ENCODE measurements at places on chromosomes 7 and 10. TPM values are rescaled to one million over a fixed set of nuclear protein-coding genes. Genes with fewer than 3 reads are reported as not detected.

SP4 gene
- total RNA-seq = 3.9 TPM

OPALIN gene
- total RNA-seq = not detected

RAPGEF5 gene
- 42.2 TPM for total RNA-seq

DLX5 gene
- total RNA-seq = not detected

SLC26A3 gene
- 973 TPM for total RNA-seq

PLXDC2 gene
- total RNA-seq = 12.5 TPM

INA gene
- 1.4 TPM for total RNA-seq

ASB10 gene
- not detected for total RNA-seq

GHRHR gene
- not detected for total RNA-seq

BEND7 gene
- total RNA-seq = 19.2 TPM

TCAF1 gene
- 44.9 TPM for total RNA-seq

CLEC2L gene
- total RNA-seq = not detected

GRCh38 chr10:97937928-97938327, 88.3 kb downstream of the GOLGA7B start:
- no peak for DNase-seq

- DNase-seq = no peak
Observed at GRCh38 chr10:67917679-67918078, 33.2 kb downstream of the SIRT1 start.

GRCh38 chr7:93092757-93093370, 24.9 kb downstream of the SAMD9 start:
- no peak for DNase-seq

DNA sequence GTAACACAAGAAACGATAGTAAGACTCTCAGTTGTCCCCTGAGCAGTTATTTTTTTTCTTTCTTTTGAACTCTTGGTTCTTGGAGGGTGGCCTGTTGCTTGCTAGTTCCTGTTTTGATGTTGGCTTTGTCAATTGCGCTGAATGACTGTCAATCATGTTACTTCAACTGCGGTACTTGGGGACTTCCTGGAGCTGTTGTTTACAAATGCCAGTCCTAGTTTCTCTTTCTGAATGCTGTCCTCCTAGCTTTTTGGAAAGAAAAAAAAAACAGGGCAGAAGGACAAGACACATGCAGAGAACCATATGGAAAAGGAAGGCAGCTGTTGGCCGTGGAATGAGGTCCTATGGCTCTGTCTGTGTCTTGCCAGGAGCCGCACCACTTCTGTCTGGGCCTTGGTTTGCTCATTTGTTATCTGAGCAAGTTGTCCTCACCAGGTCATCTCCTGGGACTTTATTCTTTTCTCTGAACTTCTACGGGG, 7.0 kb upstream of the PDCD4 start:
- DNase-seq = no peak

DNA sequence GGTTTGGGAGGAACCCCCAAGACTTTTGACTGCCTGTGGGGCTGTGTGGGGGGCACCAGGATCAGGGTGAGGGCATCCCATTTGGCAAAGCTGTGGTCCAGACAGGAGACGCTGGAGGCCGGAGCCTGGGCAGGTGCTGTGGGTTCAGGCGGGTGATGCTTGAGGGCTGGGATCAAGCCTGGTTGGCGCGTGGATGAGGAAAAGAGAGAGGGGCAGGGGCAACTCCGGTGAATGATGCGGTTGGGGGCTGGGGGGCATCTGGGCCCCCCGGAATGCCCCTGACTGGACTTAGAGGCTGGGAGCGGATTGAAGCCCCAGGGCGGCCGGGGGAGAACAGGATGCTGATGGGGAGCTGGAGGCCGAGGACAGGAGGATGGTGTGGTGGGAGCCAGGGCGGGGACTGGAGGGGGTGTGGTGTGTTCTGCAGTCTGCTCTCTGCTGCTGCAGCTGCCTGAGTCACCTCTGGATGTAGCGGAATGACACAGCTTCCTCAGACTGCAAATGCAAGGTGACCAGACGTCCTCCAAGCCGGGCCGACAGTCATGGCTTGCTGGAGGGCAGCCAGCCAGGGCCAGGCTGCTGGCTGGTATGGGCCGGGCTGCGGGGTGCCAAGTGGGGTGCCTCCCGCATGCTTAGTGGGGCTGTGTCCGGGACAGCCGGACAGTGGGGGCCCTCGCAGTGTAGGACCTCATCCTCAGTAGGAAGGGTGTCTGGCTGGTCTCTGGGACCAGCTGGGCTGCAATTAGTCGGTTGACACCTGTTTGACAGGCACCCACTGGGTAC, 3.2 kb downstream of the MAFK start:
- no peak for DNase-seq

DNA sequence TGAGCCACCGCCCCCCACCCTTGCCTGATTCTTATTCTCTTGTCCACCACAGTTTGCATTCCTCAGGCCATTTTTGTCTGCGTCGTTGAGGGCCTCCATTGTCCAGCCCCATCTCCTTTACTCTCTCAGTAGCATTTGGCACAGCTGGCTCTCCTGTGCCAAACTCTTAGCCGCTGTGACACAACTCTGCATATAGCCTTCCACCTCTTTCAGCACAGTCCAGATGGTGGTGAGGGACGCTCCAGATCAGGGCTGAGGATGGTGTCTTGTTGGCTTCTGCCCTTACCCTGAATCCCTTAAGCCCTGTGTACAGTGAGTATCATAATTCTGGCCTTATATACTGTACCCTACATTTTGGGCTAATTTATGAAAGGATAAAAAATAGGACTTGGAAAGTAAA, 45.6 kb downstream of the BMPR1A start:
- DNase-seq = no peak

DNA sequence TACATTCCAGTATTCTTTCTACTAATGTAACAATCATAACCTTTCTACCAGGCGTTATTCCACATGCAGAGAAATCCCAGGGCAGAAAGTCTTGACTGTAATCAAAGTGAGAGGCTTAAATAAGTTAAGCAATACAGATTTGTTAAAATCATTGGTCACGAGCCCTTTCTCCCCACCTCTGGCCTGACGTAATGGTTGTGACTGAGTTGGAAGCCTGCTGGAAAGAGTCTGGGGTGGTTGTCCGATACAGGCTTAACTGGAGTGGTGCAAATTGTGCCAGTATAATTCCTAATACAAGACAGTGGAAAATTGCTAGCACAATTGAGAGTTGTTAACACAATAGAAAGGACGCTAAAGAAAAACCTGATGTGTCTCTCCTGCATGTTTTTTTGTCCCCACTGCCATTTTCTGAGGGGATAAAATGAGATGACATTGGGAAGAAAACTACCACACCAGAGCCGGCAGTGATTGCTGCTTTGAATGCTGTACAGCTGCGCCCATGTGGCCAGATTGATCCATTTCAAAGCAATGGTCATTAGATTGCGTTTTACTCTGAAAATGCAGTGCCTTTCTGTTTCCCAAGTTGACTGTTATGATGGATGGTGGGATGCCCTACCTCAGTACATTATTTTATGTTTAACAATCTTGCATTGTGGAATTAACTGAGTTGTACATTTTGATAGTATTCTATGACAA, 190.8 kb downstream of the POU6F2 start:
- DNase-seq = no peak

GRCh38 chr7:141150465-141150864, 76.6 kb downstream of the TMEM178B start:
- DNase-seq = no peak

GRCh38 chr10:46526682-46527038, 29.8 kb downstream of the GPRIN2 start:
- DNase-seq = no peak

GRCh38 chr7:140230516-140230860, 53.7 kb upstream of the KDM7A start:
- DNase-seq = peak; percentile 80

DNA sequence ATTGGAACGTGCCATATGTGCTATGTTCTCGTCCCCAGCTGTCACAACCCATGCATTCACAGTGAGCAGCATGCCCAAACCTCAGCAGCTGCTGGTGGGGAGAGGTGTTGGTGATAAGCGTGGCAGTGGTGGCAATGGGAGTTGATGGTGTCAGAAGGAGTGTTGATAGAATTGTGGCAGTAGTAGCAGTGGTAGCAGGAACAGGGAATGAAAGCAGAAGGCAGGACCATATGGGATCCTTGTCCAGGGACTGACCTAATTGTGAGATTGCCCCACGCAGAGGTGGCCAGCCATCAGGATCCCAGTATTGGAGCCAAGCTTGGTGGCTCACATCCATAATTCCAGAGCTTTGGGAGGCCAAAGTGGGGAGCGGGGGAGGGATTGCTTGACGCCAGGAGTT, 276.3 kb downstream of the GALNT17 start:
- DNase-seq = no peak

GRCh38 chr7:123791001-123791400, 42.2 kb upstream of the WASL start:
- no peak for DNase-seq

DNA sequence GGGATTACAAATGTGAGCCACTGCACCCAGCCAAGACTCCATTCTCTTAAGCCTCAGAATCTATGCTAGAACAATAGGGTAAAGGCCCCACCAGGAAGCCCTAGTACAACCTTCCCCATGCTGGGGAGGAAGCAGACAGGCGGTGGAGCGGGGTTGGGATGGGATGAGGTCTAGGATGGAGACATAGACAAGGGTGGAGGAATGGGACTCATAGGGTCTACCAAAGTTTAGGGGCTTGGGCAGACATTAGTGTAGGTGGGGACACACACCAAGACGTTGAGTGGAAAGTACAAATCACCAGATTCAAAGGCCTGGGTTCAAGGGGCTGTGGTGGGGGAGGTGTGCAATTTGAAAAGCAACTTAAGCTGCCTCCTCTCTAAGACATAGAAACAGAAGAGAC, 19.3 kb downstream of the PRSS2 start:
- DNase-seq = no peak

- DNase-seq = no peak
Observed at GRCh38 chr10:34589275-34589674, 225.8 kb downstream of the PARD3 start.

- DNase-seq = no peak
Observed at GRCh38 chr10:14353291-14353913, 22.7 kb upstream of the FRMD4A start.

GRCh38 chr10:110694263-110694662, 50.1 kb downstream of the RBM20 start:
- DNase-seq = no peak

GRCh38 chr7:73397521-73398281, 35.9 kb upstream of the FZD9 start:
- no peak for DNase-seq

- no peak for DNase-seq
Observed at GRCh38 chr10:125392154-125392553, 231.8 kb upstream of the CTBP2 start.

- no peak for DNase-seq
Observed at GRCh38 chr10:105328503-105329133, 687.5 kb downstream of the SORCS3 start.

DNA sequence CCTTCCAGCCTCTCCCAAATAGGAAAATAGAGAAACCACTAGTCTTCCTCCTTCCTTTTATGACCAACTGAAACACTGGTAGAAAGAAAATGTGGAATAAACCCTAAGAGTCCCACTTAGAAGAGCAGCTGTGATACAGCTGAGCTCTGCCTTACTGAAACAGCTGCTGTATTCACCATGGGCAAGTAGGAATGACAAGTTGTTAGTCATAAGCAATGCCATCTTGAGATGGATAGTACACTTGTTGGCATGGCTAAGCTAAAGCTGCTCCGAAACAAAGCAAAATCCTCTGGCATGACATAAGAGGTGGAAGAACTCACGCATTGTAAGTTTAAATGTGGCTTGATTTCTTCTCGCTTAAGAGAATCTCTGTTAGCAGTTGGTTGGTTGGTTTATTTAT, 48.3 kb upstream of the TMEM236 start:
- DNase-seq = no peak

DNA sequence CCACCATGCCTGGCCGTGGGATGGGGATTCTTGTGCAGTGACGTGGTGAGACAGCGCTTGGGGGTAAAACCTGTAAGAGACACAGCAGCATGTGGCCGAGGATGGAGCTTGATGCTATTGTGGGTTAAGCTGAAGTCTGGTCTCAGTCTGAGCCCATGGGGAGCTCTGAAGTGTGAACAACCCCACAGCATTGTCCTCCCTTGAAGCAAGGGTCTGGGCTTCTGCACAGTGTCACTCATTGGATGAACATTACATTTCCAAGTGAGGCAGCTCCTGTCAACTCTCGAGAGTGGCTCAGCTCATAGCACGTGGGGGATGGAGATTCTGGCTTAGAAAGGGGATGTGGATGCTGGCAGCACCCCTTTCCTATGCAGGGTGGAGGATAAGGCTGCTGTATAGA, 32.2 kb upstream of the ZNF438 start:
- DNase-seq = no peak

- DNase-seq = no peak
Observed at GRCh38 chr10:31708474-31708873, 220.2 kb downstream of the ARHGAP12 start.

Data from colonic mucosa (tissue), 4 donors.